ENCODE measurements at places on chromosomes 6 and 20.

DNA sequence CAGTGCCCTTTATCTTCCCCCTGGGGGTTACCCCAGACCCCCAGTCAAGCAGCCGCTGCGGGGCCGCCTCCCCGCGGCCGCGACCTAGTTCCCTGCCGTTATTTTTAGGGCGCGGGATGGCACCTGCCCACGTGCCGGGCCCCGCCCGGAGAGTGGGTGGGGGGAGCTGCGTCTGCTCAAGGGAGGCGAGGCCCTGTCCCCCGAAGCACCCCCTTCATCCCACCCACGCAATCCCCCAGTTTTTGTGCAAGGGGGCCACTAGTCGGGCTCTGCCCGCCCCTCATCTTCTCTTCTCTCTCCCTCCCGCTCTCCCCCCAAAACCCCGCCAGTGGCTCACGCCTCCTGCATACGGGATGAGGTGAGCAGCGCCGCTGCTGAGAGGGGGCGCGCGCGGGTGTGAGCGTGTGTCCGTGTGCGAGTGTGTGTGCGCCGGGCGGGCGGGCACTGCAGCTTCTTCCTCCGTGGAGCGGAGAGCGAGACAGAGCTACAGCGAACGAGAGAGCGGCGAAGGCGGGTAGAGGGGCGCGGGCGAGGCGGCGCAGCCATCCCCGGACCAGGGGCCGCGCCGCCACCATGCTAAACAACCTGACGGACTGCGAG is at the start of gene SLC12A5:
TSS of gene SLC12A5 (plus strand) at position 444 of the 600 bp plus-strand sequence. CDS start at position 574, 130 bp downstream.
- DNase-seq: no peak

GRCh38 chr6:131736003-131736596 is 25.3 kb upstream of the CTAGE9 start:
- DNase-seq: peak; percentile 6

DNA sequence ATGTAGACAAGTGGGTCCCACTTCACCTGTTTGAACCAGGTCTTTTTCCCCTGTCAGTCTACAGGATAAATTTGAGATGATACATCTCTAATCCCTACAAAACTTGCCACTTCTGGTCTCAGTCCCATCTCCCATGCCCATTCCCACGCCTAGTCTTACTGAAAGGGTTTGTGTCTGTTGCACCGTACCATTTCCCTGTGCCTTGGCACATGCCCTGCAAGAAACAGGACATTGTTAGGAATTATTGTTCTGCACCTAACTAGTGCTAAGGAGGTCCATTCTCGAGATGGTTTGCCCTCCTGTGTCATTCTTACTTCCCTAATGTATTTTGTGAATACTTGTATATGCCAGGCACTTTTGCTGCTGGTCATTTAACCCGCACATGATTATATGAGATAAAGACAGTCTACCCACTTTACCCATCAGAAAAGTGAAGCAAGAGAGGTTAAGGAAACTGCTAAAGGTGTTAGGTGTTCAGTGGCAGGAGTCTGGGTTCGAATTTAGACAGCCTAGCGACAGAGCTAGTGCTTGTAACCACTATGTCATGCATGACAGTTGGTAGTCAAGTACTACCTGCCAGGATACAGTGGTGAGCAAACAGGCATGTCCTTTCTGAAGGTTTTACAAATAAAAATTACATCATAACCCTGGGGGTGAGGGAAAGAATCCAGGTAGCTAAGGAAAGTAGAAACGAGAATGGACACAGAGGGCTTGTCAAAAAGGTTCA is 12.7 kb downstream of the FAM217A start:
- no peak for DNase-seq

GRCh38 chr6:9789201-9789600 is 625.7 kb downstream of the TFAP2A start:
- no peak for DNase-seq

GRCh38 chr20:49424536-49424935 is 57.9 kb downstream of the KCNB1 start:
- DNase-seq: no peak

- DNase-seq: no peak
Observed at GRCh38 chr6:115133790-115134189, 791.0 kb upstream of the HS3ST5 start.
